Testis (tissue), 5 donors: ENCODE measurements at places on chromosomes 1 and 21.

DNA sequence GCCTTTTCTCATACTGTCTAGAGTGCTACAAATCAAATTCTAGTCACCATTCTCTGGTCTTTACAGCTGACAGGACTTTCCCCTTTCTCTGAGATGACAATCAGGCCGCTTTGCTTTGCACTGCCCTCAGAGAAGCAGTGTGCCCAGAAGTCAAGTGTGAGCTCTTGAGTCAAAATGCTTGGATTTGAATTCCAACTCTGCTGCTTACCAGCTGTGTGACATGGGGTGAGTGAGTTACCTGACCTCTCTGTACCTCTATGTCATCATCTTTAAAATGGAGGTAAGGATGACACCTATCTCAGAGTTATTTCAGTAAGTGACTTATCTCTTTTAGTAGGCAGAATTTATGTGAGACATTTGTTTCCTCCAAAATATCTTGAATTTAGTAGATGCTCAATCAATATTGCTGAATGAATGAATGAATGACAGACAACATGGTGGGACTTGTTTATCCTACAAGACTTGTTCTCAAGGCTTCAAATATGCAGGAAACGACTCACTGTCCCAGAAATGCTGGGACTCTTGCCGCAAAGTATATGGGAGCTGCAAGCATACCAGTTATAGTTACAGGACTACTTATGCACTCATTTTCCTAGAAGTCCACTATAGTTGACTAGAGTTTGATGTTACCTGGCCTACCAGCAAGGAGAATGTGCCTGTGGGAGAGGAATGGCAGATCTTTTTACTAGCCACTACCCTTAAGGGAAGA, 38.1 kb upstream of the A3GALT2 start:
- DNase-seq, result no peak

GRCh38 chr1:41098730-41099460, 77.4 kb upstream of the SLFNL1 start:
- no peak for DNase-seq

DNA sequence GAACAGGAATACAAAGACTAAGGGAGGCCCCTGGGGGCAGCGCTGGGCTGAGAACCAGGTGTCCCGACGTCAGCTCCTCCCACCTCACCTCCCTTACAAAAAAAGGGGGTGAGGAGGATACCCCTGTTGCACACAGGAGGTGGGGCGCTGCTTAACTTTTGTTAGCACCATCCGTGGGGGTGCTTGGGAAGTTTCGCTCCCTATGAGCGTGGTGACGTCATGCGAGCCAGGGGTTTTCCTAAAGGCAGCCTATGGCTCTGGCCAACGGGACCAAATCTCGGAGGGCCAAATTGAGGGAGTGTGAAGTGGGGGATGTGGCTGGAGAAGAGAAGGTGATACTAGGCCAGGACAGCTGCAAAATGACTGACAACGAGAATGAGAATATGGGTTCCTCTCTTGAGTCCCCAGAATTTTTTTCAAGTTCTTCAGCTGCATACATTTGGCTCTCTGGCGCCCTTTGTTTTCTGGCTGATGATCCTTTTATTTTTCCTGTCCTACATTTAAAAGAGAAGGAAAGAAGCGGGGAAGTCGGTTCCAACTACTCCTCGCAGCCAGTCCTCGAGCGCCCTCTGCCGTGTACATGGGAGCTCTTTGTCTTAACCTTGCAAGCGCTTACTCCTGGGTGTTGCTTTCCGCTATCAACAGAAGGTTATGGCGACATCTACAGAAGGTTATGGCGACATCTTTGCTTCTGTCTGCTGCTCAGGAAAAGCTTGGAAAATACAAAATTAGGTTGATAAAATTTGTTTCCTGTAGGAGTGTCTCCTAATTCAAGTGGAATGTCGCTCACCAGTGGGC, 48.0 kb upstream of the ZC3H11B start:
- peak; percentile 96 for DNase-seq

- peak; percentile 66 for DNase-seq
Observed at GRCh38 chr1:89823679-89824292, 3.0 kb downstream of the LRRC8D start.

DNA sequence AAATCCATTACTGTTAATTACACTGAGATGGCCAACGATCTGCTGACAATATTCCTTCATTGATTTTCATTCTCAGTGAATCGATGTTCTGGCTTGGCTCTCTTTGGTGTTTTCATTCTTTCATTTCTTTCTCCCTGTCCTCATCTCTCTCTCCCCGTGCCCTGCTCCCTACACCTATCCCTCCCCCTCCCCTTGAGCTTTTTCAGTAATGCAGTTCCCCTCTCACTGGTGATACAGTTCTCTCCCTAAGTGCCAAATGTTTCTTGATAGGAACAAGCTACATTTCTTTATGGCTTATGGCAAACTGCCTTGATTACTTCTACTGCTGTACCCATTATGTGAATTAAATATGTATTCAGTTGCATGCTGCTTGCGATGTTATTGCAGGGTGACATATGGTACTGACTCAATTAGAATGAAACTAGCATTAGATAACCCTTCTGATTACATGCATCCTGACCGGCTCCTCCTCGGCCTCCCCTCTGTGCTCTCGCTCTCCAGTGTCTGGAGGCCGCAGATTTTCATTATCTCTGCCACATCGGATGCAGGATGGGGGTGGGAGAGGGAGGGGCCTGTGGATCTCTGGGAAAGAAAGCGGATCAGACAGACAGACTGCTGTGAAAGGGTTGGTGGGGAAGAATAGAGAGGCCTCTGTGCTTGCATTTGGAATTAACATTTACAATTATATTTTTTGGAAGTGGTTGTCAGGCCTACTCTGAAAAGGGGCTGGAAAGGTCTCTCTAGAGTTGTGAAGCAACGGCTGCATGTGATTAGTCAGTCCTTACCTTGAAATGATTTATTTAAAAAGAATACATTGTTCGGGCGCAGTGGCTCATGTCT, 130.9 kb downstream of the PBX1 start:
- DNase-seq, result no peak

- DNase-seq, result peak; percentile 14
Observed at GRCh38 chr21:46125846-46126301, 28.0 kb downstream of the COL6A2 start.

DNA sequence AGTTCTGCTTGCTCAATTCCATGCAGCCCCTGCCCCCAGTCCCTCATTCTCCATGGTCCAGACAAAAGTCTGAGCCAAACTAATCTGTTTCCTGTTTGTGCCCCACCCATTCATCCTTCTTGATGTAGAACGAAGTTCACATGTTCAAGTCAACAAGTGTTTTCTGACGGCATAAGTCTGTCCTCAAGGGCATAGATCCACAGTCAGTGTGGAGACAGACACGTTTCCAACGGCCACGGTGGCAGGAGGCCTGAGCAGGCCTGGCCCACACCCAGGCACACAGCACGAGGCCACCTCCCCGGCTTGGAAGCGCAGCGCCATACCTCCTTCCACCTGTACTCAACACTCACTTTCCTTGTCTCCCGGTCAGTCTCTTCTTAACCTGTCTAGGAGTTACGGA, 16.1 kb downstream of the ADORA1 start:
- no peak for DNase-seq

- DNase-seq, result no peak
Observed at GRCh38 chr21:28016571-28016970, 976.1 kb downstream of the LTN1 start.

GRCh38 chr1:9052272-9053049, 17.0 kb downstream of the SLC2A5 start:
- no peak for DNase-seq

- DNase-seq, result peak; percentile 64
Observed at GRCh38 chr1:34681480-34682451, 73.1 kb upstream of the GJB5 start.

GRCh38 chr1:7015022-7015421, 229.8 kb downstream of the CAMTA1 start:
- DNase-seq, result no peak
